ENCODE measurements at places on chromosomes 2 and 18.

DNA sequence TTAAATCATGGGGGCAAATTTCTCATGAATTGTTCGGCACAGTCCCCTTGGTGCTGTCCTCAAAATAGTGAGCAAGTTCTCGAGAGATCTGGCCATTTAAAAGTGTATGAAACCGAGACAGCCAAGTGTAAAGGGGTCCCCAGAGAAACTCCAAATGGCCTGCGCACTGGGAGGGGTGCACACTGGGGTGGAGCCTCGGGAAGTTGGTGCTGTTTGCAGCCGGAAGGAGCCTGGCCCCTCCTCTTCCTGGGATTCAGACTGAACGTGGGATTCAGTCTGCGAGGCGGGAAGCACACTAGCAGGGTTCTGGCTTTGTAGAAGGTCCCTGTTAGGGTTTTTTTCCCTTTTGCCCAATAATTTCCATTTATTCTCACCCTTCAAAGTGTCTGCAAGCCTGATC, 48.8 kb downstream of the RABL2A start:
- DNase-seq, result no peak

DNA sequence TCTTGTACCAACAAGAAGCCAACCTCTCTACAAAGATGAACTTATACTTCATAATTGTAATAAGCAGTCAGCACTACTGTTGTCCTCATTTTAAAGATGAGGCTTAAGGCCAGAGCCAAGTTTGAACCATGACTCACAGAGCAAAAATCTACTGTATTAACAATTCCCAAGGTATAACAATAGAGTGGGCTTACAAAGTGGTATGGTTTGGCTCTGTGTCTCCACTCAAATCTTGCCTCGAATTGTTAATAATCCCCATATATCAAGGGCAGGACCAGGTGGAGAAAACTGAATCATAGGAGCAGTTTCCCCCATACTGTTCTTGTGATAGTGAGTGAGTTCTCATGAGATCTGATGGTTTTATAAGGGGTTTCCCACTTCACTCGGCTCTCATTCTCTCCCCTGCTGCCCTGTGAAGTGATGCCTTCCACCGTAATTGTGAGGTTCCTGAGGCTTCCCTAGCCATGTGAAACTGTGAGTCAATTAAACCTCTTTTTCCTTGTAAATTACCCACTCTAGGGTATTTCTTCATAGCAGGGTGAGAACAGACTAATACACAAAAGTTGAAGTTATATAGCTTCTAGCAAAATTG, 19.5 kb downstream of the MRPL44 start:
- DNase-seq, result no peak

DNA sequence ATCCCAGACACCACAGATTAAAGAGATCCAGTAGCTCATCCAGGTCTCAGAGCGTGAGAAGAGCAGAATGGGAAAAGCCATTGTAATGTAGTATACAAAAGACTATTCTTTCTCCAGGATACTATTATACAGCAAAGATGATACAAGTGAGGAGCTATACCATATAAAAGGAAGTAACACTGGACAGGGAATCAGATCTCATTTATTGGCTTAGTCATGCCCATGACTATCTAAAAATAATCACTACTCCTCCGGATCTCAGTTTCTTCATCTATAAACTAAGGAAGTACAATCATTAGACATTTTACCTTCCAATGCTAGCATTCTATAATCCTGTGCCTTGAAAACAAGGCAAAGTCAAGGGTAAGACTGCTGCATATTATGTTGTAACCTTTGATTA, 19.4 kb downstream of the KRCC1 start:
- no peak for DNase-seq

- no peak for DNase-seq
Measured at GRCh38 chr2:229387866-229388265, 116.8 kb upstream of the PID1 start.

DNA sequence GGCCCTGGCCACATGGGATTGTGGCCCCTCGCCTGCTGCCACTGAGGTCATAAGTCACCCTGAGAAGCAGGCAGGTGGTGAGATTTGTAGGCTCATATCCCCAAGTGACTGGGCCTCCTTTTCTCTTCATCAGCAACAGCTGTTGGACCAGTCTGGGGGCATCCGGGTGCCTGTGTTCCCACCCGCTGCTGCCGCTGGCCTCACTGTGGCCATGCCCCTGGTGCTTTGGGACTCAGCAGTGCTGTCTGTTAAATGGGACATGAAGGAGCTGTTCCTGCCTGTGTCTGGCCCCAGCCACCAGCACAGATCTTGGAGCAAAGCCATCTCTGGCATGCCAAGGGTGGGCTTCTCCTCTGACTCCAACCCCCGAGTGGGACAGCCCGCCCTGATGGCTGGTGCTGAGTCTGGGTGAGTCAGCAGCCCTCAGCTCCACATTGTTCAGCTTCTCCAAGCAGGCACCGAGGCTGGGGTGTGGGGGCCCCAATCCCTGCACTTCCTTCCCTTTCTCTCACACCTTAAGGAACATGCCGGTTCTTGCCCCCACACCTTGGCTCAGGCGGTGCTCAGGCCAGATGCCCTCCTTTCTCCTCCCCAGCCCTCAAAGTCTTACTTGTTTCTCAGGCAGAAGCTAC, 207.9 kb downstream of the GLI2 start:
- DNase-seq, result no peak

DNA sequence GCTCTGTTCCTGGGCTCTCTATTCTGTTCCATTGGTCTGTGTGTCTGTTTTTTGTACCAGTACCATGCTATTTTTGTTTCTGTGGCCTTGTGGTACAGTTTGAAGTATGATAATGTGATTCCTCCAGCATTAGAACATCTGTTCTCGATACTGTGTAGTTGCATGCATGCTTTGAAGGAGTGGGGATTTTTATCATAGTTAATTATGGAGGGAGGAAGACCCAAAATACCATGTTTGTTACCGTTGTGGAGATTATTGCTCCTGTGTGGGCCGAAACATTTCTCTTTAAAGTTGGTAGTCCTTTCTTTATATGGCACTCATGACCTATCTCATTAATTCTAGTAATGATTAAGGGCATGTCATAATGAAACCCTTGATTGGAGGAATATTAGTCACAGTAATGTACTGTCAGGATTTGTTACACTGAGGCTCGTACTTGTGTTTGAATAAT, 87.6 kb downstream of the TTC27 start:
- peak; percentile 47 for DNase-seq

- peak; percentile 23 for DNase-seq
Measured at GRCh38 chr2:126359494-126359893, 296.5 kb upstream of the GYPC start.

DNA sequence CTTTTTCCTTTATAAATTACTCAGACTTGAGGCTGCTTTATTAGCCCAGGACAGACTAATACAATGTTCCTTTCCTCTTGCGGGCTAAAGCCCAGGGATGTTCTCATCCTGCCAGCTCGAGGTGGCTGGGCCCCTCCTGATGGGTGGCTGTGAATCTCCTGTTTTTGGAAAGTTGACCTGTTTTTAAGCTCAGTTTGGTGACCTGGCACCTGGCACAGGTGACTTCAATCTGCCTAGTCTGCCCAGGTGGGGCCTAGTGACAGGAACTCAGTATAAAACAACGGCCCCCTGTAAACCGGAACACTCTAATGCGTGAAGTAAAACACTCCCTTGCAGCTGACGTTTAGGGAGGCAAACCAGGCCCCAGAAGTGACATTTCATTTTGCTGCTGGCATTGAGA, 92.7 kb upstream of the SNTG2 start:
- no peak for DNase-seq

DNA sequence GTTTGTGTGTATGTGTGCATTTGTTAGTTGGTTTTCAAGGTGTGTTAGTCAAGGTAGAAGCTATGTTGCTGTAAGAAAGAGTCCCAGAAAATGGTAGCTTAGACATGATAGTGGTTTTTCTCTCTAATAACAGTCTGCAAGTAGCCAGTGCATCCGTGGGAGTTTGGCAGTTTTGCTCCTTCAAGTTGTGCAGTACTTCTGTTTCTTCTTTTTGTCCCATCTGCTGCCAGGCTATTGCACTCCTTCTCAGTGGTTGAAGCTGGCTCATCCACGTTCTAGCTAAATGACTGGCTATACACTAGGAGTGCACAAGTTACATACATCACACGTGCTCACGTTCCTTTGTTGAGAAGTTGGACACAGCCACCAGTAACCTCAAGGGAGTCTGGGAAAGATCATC, 134.7 kb downstream of the ASXL3 start:
- no peak for DNase-seq

GRCh38 chr2:219856602-219857001, 229.2 kb downstream of the SLC4A3 start:
- no peak for DNase-seq

DNA sequence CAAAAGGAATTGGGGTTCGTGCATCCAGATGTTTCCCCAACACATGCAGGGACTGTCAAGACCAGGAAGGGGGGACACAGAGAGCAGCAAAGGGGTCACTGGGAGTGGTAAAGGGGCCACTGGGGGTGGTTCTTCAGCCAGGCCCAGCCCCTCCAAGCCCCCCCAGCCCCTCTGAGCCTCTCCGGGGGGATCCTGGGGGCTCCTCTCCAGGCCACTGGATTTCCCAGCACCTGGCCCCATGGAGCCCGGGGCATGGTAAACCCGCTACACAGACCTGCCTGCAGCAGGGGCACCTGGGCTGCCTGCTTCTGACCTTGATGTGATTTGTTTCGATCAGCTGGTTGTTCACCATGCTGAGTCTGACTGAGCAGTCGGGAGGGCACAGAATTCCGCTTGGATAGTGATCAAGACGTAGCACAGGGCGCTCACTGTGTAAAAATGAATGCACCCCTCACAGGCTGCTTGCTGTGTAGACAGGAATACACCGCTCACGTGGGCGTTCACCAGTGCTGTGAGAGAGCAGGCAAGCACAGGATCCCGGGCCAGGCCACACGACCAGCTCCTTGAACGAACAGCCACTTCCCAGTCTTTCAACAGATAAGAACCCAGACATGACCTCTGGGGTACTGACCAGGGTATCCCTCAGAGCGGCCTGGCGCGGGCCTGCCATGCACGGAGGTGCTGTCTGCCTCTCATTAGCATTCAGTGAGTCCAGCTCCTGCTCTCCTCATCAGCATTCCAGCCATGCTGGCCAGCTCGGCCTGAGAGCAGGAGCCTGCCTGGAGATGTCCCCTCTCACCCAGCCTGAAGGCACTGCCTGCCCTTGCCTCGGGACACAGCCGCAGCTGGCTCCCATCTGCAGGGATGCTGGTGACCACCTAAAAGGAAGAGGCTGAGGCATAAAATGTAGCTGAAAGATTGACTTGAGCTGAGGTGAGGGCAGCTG, 73.3 kb upstream of the OTOS start:
- no peak for DNase-seq

DNA sequence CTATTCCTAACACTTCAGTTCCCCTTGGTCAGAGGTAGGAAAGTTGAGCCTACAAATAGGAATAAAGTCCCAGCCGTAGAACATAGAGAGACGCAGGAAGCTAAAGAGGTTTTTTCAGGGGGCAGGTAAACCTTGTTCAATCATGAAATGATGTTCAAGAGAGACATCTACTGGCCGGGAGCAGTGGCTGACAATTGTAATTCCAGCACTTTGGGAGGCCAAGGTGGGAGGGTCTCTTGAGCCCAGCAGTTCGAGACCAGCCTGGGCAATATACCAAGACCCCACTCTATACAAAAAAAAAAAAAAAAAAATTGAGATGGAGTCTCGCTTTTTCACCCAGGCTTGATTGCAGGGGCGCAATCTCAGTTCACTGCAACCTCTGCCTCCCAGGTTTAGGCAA, 66.7 kb upstream of the DNAJC10 start:
- DNase-seq, result peak; percentile 8
